Ovary (tissue), 10 donors: ENCODE measurements at places on chromosomes 2 and 18. TPM values are rescaled to one million over a fixed set of nuclear protein-coding genes. Genes with fewer than 3 reads are reported as not detected.

The SH3BP4 gene
- 42.5 TPM for total RNA-seq

- no peak overlapping the region for H3K27ac ChIP-seq
- no peaks in the 10 kb centered on the region for H3K36me3 ChIP-seq
- no peak for DNase-seq
Observed at GRCh38 chr2:223607476-223607875, 5.3 kb upstream of the SCG2 start.

The FAM110C gene
- total RNA-seq, result 4.5 TPM

DNA sequence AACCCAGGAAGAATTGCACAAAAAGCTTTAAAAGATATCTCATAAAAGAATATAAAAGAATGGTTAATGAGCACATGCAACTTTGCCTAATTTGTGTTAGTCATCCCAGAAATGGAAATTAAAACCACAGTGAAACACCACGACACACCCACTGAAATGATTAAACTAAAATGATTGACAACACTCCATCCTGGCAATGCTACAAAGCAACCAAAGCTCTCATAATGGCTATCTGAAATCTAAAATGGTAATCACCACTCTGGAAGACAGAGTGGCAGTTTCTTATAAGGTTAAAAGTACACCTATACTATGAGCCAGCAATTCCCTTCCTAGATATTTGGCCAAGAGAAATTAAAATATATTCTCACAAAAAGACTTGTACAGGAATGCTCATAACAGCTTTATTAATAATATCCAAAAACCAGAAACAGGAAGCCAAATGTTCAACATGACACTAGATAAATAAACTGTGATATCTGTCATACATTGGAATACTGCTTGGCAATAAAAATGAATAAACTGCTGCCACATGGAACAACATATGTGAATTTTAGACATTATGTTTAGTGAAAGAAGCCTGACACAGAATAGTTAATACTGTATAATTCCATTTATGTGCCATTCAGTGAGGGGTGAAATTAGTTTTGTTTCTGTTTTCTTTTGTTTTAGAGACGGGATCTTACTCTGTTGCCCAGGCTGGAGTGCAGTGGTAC lies 105.3 kb upstream of the BCL2L11 start:
- no peaks in the 10 kb centered on the region for H3K27me3 ChIP-seq
- no peaks in the 10 kb centered on the region for H3K4me1 ChIP-seq
- H3K27ac ChIP-seq, result no peak overlapping the region
- H3K4me3 ChIP-seq, result no peak overlapping the region

The GAL3ST2 gene
- total RNA-seq, result 0.50 TPM

The EPAS1 gene
- total RNA-seq, result 163 TPM

DNA sequence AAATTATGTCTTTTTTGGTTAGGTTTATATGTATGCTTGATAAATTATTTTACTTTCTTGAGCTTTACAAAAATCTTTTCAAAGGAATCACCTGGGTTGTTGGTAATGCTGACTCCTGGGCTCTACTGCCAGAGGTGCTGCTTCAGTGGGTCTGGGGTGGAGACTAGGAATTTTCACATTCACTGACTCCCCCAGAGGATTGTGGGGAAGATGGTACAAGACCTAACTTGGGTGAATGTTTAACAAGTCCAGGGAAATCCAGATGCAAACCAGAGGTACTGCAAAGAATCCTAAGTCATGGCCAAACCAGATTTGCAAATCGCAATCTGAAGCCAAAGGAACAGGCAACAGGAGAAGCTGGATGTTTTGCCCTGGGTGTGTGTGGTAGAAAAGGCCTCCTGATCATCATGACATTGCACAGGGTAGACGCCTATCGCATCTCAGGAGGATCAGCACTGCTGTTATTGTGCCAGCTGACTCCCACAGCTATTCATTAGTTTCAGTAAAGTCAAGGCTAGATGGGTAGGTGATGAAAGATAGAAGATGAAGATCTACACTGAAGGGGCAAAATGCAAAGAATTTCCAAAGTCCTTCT lies 185.2 kb downstream of the BARD1 start:
- no peaks in the 10 kb centered on the region for H3K27me3 ChIP-seq
- no peak overlapping the region for H3K4me3 ChIP-seq
- no peaks in the 10 kb centered on the region for H3K4me1 ChIP-seq
- no peaks in the 10 kb centered on the region for H3K36me3 ChIP-seq
- no peak for DNase-seq

- no peaks in the 10 kb centered on the region for H3K36me3 ChIP-seq
- peaks cover 2% of the 10 kb centered on the region for H3K4me1 ChIP-seq
- no peak overlapping the region for H3K4me3 ChIP-seq
- DNase-seq, result no peak
Observed at GRCh38 chr2:229641676-229642075, 72.7 kb downstream of the DNER start.
